ENCODE measurements at places on chromosomes 13 and 19.

DNA sequence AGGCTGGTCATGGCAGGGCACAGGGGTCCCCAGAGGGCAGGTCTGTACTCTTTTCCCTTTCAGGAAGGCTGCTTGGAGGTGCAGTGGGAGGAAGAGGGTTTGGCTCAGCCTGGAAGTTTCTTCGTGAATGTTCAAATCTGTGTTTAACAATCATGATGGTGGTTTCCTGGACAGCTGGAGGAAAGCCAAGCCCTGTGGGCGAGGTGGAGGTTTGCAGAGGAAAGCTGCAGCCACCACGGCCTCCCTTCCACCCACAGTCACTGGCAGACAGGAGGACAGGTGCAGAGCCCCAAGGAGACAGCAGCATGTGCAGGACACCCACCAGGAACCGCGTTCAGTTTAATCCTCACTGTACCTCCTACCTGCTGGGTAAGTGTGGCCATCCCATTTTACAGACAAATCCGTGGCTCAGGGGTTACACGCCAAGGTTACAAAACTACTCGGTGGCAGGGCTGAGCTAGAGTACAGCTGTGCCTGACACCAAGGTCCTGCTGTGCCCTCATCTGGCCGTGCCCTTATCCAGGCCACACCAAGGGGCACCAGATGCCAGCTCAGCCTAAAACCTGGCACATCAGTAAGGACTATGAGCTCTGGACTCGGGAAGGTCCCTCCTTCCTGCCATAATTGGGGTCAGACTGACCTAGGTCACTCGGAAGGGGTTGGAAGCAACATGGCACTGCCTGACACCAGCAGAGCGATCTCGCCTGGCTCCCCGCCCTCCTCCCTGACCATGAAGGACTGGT lies 34.1 kb downstream of the SUGP2 start:
- DNase-seq, result no peak

DNA sequence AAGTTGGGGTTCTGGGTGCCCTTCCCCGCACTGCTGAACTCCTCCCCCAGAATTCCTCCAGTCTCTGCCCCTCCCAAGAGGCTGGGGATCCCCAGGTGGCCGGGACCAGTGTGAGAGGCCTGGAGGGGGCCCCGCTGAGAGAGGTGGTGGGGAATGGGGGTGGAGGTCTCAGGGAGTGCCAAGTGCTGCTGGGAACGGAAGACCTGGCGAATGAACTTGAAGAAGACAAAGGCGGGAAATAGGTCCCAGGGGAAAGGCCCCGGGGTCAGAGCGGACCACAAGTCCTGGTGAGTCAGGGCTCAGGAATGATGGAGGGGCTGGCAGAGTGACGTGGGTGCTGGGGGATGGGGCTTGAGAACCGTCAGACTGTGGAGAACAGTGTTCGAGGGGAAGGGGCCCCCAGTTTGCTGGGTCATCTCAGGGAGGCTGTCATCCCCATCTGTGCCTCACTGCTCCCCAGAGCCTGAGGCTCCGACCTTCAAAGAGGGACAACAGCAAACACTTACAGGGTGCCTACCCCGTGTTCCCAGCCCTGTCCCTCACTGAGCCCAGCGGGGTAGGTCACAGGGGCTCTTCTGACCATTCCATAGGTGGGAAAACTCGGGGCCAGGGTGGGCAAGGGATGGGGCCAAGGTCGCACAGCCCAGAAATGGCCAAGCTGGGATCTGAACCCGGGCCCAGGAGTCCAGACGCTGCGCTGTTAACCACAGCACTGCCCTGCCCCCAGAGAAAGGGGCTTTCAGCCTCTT lies 16.0 kb upstream of the SEMA6B start:
- no peak for DNase-seq

- no peak for DNase-seq
Measured at GRCh38 chr13:99553033-99553432, 51.8 kb downstream of the TM9SF2 start.

- DNase-seq, result no peak
Measured at GRCh38 chr19:15466851-15467733, 2.7 kb upstream of the RASAL3 start.

DNA sequence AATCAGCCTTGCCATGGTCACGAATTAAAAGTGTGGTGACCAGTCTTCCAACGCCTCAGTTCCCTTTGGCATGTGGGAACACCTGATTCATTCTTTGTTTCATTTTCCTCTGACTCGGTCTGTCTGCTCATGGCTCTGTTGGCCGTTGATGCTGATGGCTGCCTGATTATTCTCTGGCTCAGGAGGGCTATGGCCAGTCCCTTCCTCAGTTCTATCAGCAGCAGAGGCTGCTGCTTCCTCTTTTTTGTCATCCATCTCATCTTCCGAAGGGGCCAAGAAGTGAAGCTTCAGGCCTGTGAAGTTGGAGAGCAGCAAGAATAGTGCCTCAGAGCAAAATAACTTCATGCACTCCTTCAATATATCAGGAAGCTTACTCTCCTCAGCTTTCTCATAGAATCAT lies 9.5 kb upstream of the MLNR start:
- no peak for DNase-seq

- no peak for DNase-seq
Measured at GRCh38 chr19:38989066-38989605, 13.6 kb upstream of the FBXO17 start.

GRCh38 chr13:44686531-44686934 lies 110.4 kb upstream of the TSC22D1 start:
- DNase-seq, result no peak

GRCh38 chr13:114019367-114019766 lies 45.5 kb upstream of the C13orf46 start:
- no peak for DNase-seq

GRCh38 chr19:39506944-39507714 lies 7.8 kb upstream of the SELENOV start:
- peak; percentile 54 for DNase-seq

GRCh38 chr19:29806098-29806866 lies 5.5 kb upstream of the CCNE1 start:
- DNase-seq, result no peak

- no peak for DNase-seq
Measured at GRCh38 chr13:86082121-86082520, 282.9 kb upstream of the SLITRK6 start.

DNA sequence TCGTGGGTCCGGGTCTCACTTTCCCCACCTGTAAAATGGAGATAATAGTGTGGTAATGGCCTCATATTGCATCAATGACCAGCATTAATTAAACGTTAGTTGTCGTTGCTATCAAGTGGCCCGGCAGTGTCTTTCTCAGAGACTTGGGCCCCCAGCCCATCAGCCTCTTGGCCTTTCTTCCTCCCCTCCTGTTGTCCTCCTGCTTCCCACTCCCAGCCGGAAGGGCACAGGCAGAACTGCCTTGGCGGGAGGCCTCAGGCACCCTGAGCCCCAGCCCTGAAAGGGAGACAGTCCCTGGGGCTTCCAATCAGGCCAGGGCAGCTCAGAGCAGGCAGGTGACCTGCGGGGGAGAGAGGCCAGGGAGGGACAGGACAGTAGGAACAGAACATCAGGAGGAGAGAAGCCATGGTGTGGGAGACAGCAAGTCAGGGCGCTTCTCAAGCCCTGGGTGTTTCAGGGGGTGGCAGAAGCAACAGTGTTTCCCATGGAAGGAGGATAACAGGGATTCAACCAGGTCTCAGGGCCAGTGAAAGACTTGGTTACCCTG lies 4.6 kb downstream of the MARK4 start:
- DNase-seq, result no peak

Data from stimulated activated CD8-positive, alpha-beta memory T cell treated with anti-CD3 and anti-CD28 coated beads, Interleukin-7, amount 100 ng/mL, for 48 hours (primary cell).